ENCODE measurements at places on chromosomes 7 and 10.

GRCh38 chr7:83559887-83560286, 89.1 kb downstream of the SEMA3E start:
- no peak for DNase-seq

- DNase-seq, result no peak
Measured at GRCh38 chr10:106874604-106874889, 290.0 kb downstream of the SORCS1 start.

GRCh38 chr10:77789861-77790260, 136.7 kb downstream of the DLG5 start:
- DNase-seq, result no peak

- DNase-seq, result no peak
Measured at GRCh38 chr10:51203359-51203758, 129.1 kb downstream of the PRKG1 start.

DNA sequence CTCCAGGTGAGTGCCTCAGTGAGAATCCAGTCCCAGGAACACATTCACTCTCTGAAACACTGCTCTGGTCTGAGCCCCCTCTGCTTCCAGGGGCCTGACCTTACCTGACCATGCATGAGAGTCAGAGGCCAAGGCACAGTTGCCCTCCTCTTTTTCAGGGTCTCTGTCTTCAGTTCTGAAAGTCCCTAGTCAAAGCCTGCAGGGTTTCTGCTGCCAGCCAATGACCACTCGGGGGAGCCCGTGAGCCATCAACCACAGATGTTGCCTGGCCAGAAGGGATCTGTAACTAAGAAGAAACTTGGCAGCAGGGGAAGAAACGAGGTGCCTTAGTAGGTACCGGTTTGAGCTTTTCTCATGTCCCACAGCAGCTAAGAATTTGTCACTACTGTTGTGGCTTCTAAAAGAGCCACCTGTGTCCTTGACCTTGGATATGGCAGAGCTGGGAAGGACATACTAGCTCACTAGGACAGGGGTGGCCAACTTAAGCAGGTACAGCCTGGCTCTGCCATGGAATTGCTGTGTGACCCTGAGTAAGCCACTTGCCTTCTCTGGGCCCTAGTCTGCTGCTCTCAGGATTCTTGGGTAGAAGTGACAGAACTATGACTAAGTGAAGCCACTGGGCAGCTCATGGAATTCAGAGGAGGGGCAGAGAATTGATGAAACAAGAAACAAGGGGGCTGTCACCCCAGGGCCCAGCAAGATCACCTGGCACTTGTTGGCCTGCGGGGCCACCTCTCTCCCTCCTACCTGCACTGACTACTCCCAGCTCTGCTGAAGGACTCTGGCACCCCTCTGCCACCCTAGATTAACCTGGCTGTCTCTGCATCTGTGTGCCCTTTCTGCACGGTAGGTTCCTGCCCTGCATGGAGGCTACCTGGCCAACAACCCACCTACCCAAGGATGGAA, 83.8 kb upstream of the GPR26 start:
- DNase-seq, result peak; percentile 19

DNA sequence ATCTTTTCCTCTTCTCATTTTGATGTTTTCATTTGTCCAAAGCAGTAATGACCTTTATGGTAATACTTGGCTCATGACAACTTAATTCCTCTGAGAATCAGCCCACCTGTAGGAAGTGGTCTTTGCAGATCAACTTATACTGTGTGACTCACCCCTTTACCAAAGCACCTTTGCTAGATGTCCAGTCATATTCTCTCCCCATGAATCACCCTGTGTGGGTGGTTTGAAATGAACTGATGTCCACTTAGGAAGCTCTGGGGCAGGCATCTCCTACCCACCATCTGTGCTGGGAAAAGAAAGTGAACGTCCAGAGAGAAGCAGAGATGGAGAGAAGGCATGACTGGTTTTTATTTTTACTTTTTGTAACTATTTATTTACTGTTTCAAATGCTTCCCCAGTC, 410.3 kb downstream of the KIF20B start:
- DNase-seq, result no peak

- no peak for DNase-seq
Measured at GRCh38 chr7:96670338-96671289, 39.0 kb downstream of the SEM1 start.

GRCh38 chr7:115477193-115477651, 553.3 kb downstream of the TFEC start:
- DNase-seq, result no peak

DNA sequence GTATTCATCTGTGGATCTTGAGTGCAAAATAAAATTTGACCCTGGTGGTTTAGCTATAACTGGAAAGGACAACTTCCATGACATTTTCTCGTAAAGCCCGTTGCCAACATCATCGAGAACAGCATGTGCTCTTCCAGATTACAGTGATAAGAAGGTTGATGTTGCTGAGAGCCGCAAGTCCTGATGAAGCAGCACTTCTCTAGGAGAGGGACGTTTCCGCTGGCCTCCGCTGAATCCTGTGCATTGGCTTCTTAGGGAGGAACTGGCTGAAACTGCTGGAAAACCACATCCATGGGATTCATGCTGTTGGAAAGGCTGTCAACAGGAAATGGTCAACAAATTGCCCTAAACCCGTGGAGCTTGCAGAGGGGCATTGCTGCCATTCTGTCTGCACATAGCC, 21.4 kb upstream of the ABCB5 start:
- DNase-seq, result no peak

GRCh38 chr10:35447693-35448407, 111.5 kb downstream of the CCNY start:
- no peak for DNase-seq

DNA sequence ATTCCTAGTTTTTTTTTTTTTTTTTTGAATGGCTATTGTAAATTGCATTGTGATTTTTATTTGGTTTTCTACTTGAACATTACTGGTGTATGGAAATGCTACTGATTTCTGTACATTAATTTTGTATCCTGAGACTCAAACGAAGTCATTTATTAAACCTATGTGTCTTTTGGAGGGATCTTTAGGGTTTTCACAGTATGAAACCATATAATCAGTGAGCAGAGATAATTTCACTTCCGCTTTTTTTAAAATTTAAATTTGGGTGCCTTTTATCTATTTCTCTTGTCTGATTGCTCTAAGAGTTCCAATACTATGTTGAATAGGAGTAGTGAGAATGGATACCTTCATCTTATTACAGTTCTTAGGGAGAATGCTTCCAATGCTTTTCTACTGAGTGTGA, 102.7 kb downstream of the ZWINT start:
- no peak for DNase-seq

GRCh38 chr7:69545175-69545574, 53.1 kb upstream of the AUTS2 start:
- no peak for DNase-seq

DNA sequence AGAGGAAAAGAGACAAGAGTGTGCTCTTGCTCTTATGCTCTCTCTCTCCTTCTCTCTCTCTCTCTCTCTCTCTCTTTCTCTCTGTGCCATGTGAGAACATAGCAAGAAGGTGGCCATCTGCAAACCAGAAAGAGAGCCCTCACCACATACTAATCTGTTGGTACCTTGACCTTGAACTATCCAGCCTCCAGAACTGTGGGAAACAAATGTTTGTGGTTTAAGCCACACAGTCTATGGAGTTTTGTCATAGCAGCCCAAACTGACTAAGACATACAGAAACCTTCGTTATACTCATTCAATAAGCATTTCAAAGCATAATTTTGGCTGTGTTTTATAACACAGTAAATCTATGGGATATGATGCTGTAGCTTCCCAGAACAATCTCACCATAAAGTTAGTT, 56.4 kb upstream of the PLPP4 start:
- no peak for DNase-seq

Data from stimulated activated CD4-positive, alpha-beta T cell treated with anti-CD3 and anti-CD28 coated beads, TNF-alpha, amount 100 ng/mL, for 1 hour (primary cell).